ENCODE measurements at places on chromosomes 4 and X. TPM values are rescaled to one million over a fixed set of nuclear protein-coding genes. Genes with fewer than 3 reads are reported as not detected.

- DNase-seq: no peak
Measured at GRCh38 chr4:6267573-6267972, 2.1 kb upstream of the WFS1 start.

DNA sequence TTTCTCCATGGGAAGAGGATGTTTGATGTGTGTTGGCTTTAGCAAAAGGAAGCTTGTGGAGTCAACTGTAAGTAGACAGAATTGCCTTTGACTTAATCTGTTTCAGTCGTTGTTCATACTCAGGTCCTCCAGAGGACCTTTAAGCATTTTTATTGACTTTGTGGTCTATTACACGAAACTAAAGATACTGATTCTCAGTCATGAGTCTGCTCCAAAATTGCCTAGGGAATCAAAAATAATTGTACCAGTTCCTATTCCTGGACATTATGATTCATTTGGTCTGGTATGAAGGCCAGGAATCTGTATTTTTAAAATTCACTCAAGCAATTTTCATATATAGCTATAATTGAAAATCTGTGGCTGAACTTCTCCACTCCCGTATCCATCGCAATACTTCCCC lies 38.6 kb downstream of the AR start:
- no peak for DNase-seq

- DNase-seq: no peak
Measured at GRCh38 chrX:2502120-2502667, 1.4 kb upstream of the DHRSX start.

- no peak for DNase-seq
Measured at GRCh38 chr4:158613046-158613445, 58.6 kb downstream of the C4orf46 start.

DNA sequence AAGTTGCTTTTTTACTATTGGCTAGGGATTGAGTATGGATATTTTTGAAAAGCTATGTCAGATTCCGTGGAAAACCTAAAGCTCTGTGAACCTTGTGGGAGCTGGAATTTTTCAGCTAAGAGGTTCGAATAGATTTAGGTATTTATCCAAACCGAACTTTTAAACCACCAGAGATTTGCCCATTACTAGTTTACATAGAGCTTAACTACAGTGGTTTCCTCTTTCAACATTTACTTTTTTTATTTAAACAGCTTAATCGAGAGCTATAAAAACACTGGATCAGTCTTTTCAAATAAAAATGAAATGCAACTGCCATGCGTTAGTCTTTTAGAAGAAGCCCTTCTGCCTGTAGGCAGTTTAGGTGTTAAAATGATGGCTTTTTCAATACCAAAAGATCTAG lies 377.0 kb downstream of the RPA4 start:
- DNase-seq: no peak

- DNase-seq: no peak
Measured at GRCh38 chrX:15391850-15392249, 7.6 kb upstream of the VEGFD start.

DNA sequence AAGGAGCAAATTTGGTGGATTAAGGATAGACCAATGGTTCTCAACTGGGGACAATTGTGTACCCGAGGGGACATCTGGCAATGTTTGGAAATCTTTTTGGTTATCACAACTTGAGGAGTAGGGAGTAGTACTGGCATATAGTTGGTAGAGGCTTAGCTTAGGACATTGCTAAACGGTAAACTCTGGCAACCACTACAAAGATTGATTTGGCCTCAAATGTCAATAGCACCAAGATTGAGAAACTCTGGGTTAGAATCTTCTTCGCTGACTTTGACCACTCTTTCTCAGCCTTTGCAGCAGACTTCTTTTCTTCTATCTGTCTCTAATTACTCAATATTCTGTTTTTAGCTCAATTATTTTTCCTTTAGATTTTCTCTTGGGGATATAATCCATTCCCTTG lies 1.5 kb upstream of the NBDY start:
- no peak for DNase-seq

- DNase-seq: no peak
Measured at GRCh38 chr4:160141206-160141605, 1038.3 kb downstream of the RAPGEF2 start.

GRCh38 chrX:18886005-18886343 lies 97.9 kb downstream of the PHKA2 start:
- DNase-seq: no peak

DNA sequence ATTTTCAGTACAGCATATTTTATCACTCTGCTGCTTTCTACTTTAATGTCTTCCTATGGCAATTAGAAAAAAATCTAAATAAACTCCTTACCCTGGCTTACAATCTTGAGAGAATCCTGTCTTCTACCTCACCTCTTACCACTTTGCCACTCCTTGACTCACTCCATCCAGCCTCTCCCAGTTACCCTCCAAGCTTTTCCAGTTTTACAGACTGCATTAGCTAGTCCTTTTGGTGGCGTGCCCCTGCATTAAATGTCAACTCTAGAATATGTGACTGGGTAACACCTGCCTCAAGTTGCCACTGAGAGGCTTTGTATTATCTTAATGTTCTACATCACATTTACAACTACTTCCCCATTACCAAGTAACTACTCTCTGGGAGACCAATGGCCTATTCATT lies 7.5 kb upstream of the CDKL2 start:
- DNase-seq: no peak

- DNase-seq: no peak
Measured at GRCh38 chrX:136227074-136227473, 24.1 kb downstream of the MAP7D3 start.

DNA sequence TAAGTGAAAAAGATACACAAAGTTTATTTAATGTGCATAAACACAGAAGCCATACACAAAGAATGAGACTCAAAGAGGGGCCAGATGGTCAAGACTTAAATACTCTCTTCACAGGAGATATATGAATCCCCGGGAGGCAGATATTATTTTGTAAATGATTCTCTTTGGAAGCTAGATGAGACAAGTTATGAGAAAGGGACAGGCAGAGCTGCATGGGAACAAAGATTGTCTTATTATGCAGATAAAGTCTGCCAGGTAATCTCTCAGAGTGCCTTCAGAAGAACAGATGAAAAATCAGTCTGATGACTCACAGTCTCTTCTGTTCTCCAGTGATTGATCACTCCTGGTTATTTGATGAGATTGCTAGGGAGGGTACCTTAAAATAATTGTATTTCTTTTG lies 89.0 kb downstream of the NAF1 start:
- no peak for DNase-seq

DNA sequence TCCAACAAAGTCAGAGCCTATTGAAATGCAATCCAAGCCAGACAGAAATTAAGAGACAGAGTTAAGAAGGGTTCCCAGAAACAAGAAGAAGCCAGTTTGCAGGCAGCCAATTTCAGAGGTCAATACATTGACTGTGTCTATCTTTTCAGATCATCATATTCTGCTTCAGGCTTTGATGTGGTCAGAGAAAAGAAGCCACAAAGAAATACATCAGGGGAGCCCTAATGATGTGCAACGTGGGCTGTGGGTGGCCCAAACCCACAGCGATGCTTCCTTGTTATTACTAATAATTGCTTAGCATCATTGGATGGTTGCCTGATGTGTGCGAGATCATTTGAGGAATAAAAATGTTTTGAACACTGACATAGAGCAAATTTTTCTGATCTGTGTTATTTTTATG lies 99.0 kb upstream of the DUSP21 start:
- no peak for DNase-seq

GRCh38 chrX:154135458-154136229 lies 8.4 kb upstream of the OPN1LW start:
- DNase-seq: no peak

DNA sequence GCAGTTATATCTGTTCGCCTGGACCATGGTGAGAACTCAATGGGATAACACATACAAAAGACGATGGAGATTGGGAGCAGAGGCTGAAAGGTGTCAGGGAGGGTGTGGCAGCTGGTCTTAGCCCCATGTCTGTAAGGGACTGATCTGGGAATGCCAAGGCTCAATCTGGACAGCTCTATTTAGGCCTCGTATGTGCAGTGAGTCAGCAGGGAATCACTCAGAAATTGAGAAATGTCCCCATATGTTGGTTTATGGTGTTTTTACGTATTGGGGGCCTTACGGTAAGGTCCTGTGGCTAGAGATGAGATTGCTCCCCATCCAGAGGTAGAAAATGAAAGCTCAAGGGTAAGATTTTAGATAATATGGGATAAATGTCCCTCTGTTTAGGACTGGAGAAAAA lies 71.4 kb upstream of the TTC29 start:
- no peak for DNase-seq

GRCh38 chr4:146132445-146132844 lies 43.1 kb upstream of the LSM6 start:
- no peak for DNase-seq

GRCh38 chrX:11328134-11328533 lies 34.9 kb downstream of the AMELX start:
- no peak for DNase-seq

DNA sequence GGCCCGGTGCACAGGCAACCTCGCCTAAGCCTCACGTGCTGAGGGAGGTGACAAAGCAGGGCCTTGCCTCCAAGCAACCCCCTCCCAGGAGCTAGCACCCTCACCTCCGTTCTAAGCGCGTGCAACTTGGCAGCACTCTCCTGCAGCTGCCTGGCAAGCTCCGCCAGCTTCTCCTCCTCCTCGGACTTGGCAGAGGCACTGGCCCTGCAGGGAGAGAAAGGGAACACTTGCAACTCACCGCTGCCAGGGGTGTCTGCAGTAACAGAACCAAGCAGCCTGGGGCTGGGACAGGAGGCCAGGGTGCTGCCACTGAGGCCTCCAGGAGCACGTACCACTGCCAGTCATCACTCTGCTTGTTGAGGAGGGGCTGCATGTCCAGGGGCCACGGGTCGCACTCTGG lies 10.3 kb upstream of the TREX2 start:
- DNase-seq: no peak

- peak; percentile 36 for DNase-seq
Measured at GRCh38 chrX:138692591-138692990, 18.9 kb downstream of the FGF13 start.

GRCh38 chr4:66108898-66109297 lies 438.6 kb upstream of the EPHA5 start:
- no peak for DNase-seq

DNA sequence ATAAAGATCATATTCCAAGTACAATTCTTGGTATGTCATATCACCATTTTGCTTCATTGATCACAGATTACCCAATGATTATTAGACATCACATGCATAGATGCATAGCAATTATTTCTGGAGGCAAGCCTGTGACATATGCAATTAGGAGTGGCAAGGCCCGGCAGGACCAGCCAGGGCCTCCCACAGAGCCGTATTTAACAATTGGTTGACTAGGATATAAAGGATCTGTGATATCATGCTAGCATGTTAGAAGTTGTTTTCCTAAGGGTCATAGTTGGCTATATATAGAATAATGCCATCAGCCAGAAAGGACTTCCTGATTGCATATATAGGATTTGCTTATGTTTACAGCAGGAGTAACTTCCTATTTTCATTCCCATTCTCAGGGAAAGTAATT lies 103.5 kb upstream of the OTUD4 start:
- no peak for DNase-seq

GRCh38 chrX:23841847-23842522 lies 59.0 kb downstream of the SAT1 start:
- no peak for DNase-seq

The CRMP1 gene
- 24.4 TPM for polyA plus RNA-seq

The YY2 gene
- polyA plus RNA-seq: 1.9 TPM

The CSTF2 gene
- 10.9 TPM for polyA plus RNA-seq

The OPRPN gene
- not detected for polyA plus RNA-seq

The MAGEE1 gene
- polyA plus RNA-seq: 2.6 TPM

The MCTS1 gene
- 41.5 TPM for polyA plus RNA-seq

The SLC9A6 gene
- polyA plus RNA-seq: 6.9 TPM

The CBLL2 gene
- not detected for polyA plus RNA-seq

The HERC5 gene
- polyA plus RNA-seq: 2.4 TPM

The KLF8 gene
- polyA plus RNA-seq: 7.2 TPM

The AMTN gene
- polyA plus RNA-seq: not detected

The RNF128 gene
- 0.15 TPM for polyA plus RNA-seq

The TLR3 gene
- 2.0 TPM for polyA plus RNA-seq

The STPG2 gene
- polyA plus RNA-seq: 0.21 TPM

The SEL1L3 gene
- polyA plus RNA-seq: 18.1 TPM
